Sciatic nerve (tissue), 2 donors: ENCODE measurements at places on chromosomes 2 and 18. TPM values are rescaled to one million over a fixed set of nuclear protein-coding genes. Genes with fewer than 3 reads are reported as not detected.

MDH1B gene
- total RNA-seq: 1.9 TPM

- DNase-seq: no peak
Measured at GRCh38 chr18:55018602-55019001, 59.3 kb upstream of the CCDC68 start.

LAPTM4A gene
- 253 TPM for total RNA-seq

DNA sequence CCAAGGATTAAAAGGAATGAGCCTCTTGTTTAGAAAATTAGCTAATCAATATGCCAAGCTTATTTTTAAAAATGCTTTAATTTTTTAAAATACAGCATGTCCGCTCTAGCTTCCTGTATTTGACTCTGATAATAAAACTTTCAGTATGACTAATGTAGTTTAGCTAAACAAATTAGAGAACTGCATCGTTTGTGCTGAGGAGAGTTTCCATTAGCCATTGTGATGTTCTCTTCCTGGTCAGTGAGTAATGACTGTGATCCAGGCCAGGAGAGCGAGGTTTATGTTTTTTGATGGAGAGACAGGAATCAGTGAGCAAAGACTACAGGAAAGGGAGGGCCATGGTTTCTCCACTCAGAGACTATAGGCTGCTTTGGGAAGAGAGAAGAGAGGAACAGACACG is 237.2 kb upstream of the ETAA1 start:
- DNase-seq: no peak

DNA sequence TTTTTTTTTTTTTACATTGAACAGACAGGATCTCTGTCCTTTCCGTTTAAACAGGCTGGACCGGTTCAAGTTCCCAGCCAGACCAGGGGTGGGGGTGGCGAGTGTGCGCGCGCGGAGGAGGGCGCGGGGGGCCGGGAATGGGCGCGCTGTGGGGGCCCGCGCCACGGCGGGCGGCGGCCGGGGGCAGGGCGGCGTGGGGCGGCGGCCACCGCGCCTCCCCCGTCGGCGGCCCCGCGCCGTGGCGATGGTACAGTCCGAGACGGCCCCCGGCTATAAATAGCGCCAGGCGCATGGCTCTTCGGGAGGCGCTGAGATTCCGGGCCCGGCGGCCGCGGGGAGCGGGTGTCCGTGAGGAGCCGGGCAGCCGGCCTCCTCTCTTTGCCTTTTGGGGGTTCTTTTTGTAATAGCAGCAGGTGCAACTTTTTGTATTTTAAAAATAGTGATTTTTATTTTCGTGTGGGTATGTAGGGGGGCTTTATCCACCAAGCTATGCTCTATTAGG is 430 bp upstream of the CELF4 start:
- peak; percentile 64 for DNase-seq

- no peak for DNase-seq
Measured at GRCh38 chr2:50492477-50492851, 539.5 kb downstream of the NRXN1 start.

DNA sequence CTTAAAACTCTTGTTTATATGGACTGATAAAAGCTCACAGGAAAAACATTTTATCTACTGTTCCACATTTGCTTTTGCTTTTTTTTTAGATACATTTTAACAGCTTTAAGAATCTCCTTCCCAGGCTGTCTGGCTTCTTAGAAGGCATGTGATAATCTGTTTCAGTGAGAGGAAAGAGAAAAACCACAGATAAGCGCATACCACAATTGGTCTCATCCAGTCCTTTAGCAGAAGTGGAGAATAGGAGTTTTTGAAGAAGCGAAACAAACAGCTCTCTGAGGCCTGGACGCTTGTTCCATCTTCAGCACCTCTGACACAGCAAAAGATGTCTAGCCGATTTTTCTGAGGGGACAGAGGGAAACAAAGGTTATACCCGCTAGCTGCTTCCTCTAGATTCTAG is 37.6 kb downstream of the RMC1 start:
- DNase-seq: no peak

GRCh38 chr2:20491739-20492531 is 45.1 kb downstream of the RHOB start:
- DNase-seq: peak; percentile 54

SPDYA gene
- total RNA-seq: 3.3 TPM

DCC gene
- total RNA-seq: not detected

- no peak for DNase-seq
Measured at GRCh38 chr18:35747894-35748472, 166.4 kb downstream of the GALNT1 start.

IL18RAP gene
- total RNA-seq: 3.0 TPM

- DNase-seq: no peak
Measured at GRCh38 chr2:236345081-236345714, 81.0 kb upstream of the ASB18 start.

ZSWIM2 gene
- not detected for total RNA-seq

DNA sequence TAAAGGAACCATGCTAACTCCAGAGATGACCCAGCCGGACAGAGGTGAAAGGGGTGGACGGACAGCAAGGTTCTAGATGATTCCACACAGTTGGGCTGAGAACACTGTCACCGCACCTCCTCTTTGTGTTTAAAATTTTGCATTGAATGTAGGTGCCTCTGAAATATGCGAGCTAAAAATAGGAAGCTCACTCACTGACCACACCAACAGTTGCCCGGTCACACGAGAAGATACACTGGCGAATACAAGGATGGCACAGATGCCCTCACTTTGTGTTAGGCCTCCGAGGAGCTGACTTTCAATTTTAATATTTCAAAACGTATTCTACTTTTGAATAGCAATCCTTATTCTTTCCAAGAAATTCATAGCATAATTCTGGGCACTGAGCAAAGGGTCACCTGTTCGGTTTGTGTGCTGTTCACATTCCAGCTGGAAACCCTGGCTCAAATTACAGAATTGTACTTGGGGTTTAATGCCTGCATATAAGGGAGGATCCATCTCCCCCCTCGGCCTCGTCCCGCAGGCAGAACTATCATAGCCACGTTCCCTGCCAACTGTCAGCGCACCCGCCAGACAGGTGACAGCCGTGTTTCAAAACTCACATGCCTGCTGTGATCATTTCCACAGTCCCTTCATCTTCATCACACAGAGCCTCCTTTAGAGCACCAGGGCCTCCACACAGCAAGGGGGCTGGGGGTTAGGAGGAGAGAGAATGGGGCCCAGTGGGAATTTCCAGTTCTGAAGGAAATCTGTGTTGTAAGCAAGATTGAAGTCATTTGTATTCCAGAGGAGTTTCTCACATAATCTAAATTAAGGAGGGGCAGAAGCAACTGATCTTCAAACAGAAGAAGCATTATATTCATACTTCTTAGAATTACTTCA is 48.2 kb downstream of the ADI1 start:
- no peak for DNase-seq

DNA sequence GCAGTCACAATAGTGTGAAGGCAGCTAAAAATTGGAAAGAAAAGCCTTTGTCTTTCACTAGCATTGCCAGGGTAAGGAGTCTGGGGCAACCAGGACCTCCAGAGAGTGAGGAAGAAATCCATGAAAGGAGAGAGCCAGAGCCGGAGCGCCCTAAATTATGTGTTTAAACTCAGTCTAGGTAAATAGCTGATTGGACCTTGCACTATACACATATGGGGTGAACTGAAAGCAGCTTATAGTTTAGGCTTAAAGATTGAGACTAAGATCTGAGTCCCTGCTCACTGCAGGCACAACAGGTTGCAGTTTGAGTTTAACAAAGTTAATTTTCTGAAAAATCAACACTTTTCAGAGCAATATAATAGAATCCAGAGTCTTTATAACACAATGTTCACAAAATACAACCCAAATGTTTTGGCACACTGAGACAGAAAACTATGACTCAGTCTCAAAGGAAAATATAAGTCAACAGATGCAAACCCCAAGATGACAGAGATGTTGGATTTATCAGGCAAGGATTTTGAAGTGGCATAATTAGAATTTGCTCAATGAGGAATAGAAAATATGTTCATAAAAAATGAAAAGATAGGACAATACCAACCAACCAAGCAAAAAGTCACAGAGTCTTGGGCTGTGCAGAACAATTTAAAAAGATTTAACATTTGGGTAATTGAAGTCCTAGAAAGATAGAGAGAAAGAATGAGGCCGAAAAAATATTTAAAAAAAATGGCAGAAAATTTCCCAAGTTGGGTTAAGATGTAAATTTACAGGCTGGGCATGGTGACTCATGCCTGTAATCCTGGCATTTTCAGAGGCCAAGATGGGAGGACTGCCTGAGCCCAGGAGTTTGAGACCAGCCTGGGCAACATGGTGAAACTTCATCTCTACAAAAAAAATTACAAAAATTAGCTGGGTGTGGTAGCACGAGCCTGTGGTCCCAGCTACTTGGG is 39.6 kb downstream of the DOK1 start:
- no peak for DNase-seq

GRCh38 chr2:104944495-104944894 is 90.6 kb downstream of the POU3F3 start:
- no peak for DNase-seq

GRCh38 chr18:46705521-46705920 is 48.5 kb upstream of the LOXHD1 start:
- no peak for DNase-seq
